GM13976 (cell line): ENCODE measurements at places on chromosomes 2 and 18.

DNA sequence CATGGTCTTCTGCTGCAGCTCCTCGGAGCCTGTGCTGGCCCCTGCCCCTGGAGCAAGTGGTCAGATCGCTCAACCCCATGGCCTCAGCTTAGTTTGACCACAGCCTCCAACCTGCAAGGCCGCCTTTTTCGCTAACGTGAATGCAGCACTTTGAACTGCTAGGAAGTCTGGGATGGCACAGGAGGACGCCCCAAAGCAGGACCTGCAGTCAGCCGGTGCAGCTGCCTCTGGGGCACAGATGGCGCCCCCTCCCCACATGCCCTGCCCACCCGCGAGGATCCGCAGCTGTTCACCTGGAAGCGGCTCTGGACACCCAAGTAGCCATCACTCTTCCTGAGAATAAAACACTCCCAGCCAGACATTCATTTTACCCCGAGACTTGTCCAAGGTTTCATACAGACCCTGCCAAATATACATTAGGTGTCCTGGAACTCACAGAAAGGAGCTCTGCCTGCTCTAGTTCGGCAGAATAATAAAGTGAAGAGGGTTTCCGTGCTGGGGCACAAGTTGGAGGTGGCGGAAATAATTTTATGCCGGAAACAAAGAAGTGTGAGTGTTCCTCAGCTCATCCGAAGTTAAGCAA, 510.1 kb downstream of the EIPR1 start:
- DNase-seq = no peak

DNA sequence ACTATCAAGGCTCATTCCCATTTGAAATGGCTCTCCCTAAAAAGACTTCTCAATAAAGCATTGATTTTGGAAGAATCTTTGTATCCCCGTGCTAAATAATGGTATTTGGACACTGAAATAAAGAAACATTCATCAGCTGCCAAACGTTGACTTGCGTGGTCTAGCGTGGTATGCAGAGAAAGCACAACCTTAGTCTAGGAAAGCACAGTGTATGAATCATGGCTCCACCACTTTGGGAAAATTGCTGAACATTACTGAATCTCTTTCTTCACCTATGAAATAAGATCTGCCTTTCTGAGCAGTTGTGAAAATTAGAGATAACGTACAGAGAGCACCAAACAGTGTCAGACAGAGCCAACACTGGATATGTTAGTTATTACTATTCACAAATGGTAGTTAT, 353.9 kb downstream of the SS18 start:
- no peak for DNase-seq

DNA sequence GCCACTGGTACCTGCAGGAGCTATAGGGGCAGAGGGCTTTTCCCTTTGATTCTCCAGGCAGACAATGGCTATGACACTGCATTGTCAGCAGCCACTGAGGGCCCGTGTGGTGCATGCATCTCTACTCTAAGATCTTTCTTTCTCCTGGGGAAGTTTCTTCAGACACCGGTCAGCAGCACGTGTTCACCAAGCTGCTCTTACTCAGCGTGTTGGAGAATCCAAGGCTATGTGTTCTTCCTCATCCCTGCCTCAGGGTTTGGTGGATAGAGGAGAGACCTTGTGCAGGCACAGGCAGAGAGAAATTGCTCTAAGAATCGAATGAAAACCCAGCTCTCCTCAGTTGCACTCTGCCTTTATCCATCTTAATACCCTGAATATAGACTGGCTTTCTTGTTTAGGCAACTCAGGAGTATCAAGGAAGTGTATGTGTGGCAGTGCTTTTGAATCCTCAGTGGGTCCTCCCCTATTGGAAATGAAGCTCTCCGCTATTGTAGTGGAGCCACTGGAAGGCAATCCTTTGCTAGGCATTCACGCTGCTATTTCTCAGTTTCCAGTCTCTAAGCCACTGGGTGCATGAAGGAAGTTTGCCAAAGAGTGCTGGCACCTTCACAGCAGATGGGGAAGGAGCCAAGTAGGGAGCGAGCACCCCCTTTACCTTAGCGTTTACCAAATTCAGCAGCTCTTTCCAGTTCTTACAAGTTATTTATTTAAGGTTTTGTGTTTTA, 86.9 kb upstream of the EML6 start:
- DNase-seq = no peak

DNA sequence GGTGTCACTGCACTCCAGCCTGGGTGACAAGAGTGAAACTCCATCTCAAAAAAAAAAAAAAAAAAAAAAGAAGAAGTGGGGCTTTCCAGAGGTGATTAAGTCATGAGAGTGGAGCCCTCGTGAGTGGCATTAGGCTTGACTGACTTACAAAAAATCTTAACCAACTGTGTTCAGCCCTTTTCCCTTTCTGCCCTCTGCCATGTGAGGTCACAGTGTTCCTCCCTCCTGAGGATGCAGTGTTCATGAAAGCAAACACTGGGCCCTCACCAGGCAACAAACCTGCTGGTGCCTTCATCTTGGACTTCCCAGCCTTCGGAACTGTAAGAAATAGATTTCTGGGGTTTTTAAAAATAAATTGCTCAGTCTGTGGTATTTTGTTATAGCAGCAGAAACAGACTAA, 37.0 kb upstream of the METTL21A start:
- DNase-seq = peak; percentile 47

- peak; percentile 18 for DNase-seq
These were observed at the start of gene TOGARAM2 for GRCh38 chr2:28981016-28981441. TSS of gene TOGARAM2 (plus strand) at chr2:28981298. CDS start at chr2:28994835, 13,537 bp downstream.

DNA sequence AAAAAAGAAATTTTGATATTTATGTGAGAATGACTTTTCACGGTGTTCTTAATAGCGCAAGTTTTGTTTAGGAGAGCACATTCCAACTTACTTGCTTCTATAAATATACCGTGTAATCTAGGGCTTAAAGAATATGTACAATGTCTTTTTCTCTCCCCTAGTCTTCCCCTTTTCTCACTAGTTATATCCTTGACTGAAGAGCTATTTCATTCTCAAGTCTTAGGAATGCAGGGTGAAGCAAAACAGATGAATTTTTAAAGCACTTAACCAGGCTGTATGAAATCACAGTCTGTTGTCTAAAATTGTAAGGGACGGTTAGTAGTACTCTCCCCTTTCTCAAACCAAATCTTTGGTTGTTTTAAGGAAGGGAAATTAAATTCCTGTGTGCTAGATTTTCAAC, 29.6 kb upstream of the SLC30A6 start:
- DNase-seq = no peak

- DNase-seq = no peak
These were observed 369.3 kb downstream of the ARHGAP15 start for GRCh38 chr2:143498496-143498895.

- peak; percentile 67 for DNase-seq
These were observed 88.8 kb upstream of the ASB18 start for GRCh38 chr2:236352761-236353593.

GRCh38 chr2:184644685-184645084, 46.4 kb downstream of the ZNF804A start:
- no peak for DNase-seq

DNA sequence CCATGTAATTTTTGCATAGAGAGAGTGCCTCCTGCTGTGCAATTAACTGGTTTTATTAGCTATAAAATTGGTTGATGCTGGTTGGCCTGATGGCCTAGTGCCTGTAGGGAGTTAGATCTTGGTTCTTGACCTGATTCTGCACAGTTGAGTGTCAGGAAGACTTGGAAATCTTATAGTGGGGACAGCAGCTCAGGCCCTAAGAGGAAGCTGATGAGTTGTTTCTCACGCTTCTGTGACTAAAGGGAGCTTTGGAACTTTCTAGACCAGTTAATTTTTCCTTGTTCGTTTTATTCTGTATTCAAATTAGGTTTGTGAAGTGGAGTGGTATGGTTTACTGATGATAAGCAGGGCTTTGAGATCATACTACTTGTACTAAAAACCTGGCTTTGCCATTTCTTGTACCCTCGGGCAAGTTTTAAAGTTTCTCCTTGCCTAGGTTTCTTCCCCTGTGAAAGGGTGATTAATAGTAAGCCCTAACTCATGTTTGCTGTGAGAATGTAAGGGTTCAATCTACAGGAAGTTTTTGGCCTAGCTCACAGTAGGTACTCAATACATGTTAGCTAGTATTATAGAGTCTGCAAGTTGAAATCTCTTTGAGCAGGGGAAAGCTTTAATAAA, 82.1 kb downstream of the MAP3K20 start:
- DNase-seq = no peak

DNA sequence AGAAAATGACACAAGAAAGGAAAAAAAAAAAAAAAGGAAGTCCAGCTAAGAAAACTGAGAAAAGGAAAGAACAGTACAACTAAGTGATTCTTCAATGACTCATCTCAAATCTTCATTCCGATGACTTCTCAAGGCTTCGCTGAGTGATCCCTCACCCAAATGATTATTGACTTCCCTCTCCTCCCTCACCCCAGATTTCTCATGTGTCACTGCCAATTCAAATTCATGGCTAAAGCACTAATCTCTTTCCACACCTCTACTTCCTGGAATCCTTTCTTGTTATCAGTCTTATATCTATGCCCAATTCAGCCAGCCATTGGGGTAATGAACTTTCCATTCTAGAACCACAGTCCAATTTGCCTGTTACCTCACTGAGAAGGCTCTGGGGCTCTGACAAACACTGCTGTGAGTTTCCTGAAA, 7.2 kb upstream of the ABCB11 start:
- peak; percentile 26 for DNase-seq

- no peak for DNase-seq
These were observed 216.3 kb upstream of the PARD3B start for GRCh38 chr2:204329016-204329415.

GRCh38 chr2:232898592-232899543, 28.8 kb downstream of the SNORC start:
- no peak for DNase-seq

- peak; percentile 3 for DNase-seq
These were observed 258.6 kb downstream of the TNS1 start for GRCh38 chr2:217743966-217744761.

GRCh38 chr18:74454279-74454751, 2.8 kb downstream of the DIPK1C start:
- DNase-seq = no peak

- DNase-seq = no peak
These were observed 10.9 kb downstream of the YES1 start for GRCh38 chr18:801137-801536.

DNA sequence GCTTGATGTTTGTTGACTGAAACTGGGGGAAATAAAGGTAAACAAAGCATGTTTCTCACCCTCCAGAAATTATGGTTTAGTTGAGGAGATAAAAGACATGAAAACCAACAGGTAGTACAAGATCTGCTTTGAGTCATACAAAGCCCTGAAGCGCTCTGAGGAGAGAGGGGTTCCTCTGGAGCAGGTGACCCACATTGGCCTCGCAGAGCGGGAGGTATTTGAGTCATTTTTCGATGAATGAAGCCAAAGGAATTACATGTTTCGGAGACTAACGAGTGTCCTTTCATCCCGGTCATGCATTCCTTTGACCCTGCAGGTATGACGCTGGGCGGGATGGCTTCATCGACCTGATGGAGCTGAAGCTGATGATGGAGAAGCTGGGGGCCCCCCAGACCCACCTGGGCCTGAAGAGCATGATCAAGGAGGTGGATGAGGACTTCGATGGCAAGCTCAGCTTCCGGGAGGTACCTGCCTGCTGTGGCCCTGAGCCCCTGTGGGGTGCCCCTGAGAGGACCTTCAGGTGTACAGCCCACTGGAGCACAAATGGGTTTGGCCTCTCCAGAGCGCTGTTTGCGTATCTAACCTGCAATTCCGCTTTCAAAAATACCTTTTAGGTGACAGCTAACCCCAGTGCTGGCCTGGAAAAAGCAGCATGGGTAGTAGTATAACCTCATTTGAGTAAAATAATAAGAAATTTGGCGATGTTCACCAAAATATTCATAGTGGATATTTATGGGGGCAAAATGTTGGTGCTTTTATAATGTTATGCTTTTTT, 29.3 kb downstream of the EFHD1 start:
- DNase-seq = no peak

GRCh38 chr2:64840426-64840881, 148.7 kb upstream of the SLC1A4 start:
- DNase-seq = no peak

GRCh38 chr2:2876331-2877221, 501.0 kb downstream of the EIPR1 start:
- no peak for DNase-seq

- no peak for DNase-seq
These were observed 194.1 kb downstream of the PRKCE start for GRCh38 chr2:45845566-45845965.

- no peak for DNase-seq
These were observed 188.6 kb upstream of the NCKAP5 start for GRCh38 chr2:133756833-133757232.

GRCh38 chr2:65639156-65639864, 206.9 kb upstream of the SPRED2 start:
- DNase-seq = no peak

DNA sequence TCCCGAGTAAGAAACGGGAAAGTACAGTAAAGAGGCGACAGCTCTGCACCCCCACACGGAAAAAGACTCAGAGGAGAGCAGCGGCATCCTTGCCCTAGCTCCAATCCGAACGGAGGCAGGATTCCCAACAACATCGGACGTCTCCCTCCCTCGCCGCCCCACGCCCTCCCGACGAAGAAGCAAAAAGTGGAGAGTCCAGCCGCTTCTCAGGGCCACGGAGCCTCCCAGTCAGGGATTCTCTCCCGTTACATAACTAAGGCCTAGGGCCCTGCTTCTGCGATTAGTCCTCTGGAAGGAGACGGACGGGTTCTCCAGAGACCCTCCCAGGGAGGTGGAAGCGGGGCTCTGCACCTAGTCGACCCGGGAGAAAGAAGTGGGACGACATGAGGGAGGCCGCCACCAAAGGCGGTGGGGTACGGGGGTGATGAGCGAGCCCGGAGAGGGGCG, 587 bp downstream of the SUMO1 start:
- DNase-seq = peak; percentile 66
